ENCODE measurements at places on chromosomes 2 and 18.
A peak's percentile ranks its signal among the peaks of the same experiment; 100 is the strongest.

DNA sequence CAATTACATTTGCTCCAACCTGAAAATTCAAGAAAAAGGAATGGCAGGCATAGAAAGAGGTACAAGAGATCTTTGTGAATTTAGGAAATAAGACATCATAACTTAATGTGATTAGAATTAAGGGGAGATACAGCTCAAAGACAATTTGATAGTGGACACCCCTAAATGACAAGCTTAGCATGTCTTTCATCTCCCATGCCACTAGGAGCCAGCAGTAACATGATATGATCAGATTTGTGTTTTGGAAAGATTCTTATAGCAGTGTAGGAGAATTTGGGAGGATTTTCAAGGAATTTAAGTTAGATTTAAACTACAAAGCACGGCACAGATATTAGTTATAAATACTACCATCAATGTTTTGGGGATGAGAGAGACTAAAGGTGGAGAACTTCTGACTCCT, 340.8 kb downstream of the RDH14 start:
- DNase-seq: no peak

- no peak for DNase-seq
Measured at GRCh38 chr2:65357095-65357958, 75.1 kb downstream of the SPRED2 start.

GRCh38 chr2:86238354-86238753, 39.1 kb downstream of the MRPL35 start:
- no peak for DNase-seq

DNA sequence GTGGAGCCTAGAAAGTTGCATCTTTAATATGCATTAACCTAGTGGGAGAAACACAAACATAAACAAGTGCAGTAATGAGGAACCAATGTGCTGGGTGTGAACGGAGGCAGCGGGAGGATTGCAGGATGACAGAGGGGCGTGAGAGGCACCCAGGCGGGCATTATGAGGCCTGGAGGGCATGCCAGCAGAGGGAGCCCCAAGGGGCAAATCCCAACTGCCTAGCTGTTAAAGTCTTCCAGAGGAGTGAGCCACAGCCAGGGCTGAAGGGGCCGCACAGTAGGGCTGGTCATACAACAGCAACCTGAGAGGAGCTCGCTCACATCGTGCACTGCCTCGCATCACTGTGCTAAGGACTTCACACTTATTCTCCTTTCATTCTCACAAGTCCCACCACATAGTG, 13.3 kb upstream of the PRELID3A start:
- DNase-seq: no peak

GRCh38 chr2:138373993-138374408, 127.6 kb upstream of the SPOPL start:
- DNase-seq: peak; percentile 67

Measured in RKO (cell line).